ENCODE measurements at places on chromosomes 12 and 14.

- DNase-seq: peak; percentile 26
These were observed 58.6 kb downstream of the TBX3 start for GRCh38 chr12:114625294-114625851.

- no peak for DNase-seq
These were observed 49.4 kb downstream of the SLC25A47 start for GRCh38 chr14:100372357-100373048.

- DNase-seq: no peak
These were observed 8.9 kb downstream of the COX14 start for GRCh38 chr12:50120953-50121352.

DNA sequence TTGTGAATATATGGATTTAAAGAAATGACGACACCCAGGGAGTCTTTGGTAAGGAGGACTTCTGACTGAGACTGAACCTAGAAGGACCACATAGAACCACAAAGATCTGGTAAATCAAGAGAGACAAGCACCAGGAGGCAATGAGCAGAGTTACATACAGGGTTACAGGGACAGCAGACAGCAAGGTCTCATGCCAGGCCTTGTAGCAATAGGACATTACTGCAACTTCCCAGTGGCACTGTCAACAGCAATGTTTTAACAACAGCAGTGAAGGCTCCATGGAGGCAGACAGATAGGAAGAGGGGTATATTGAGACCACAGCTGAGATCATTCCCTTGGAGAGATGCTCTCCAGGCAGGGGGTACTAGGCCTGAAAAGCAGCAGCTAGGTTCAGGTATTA lies 18.5 kb downstream of the CPNE8 start:
- no peak for DNase-seq

GRCh38 chr12:112978163-112979040 lies at the start of gene OAS2:
OAS2 (plus strand) TSS chr12:112978519; CDS start chr12:112978609, 90 bp downstream.
- DNase-seq: peak; percentile 67

DNA sequence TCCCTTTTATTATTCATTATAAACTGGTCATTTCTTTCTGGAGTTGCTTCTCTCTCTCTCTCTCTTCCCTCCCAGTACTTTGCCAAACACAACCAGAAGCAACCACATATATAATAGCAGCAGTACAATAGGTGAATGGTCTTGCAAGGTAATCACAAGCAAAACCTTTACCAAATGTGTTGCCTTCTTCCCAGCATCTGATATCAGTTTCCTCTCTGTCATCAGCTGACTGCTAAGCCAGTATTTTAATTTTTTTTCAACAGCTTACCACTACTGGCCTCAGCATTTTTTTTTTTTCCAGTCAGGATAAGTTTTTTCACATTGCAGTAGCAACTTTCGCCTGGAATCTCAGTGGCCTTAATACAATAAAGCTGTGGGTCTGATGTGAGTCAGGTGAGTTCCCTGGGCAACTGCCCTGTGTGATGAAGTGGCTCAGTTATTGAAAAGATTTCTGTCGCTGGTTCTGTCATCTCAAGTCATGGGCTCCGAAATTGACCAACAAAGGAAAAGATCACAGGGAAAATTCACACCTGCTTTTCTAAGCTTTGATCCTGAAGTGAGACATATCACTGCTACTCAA lies 282.5 kb upstream of the AMIGO2 start:
- DNase-seq: no peak

DNA sequence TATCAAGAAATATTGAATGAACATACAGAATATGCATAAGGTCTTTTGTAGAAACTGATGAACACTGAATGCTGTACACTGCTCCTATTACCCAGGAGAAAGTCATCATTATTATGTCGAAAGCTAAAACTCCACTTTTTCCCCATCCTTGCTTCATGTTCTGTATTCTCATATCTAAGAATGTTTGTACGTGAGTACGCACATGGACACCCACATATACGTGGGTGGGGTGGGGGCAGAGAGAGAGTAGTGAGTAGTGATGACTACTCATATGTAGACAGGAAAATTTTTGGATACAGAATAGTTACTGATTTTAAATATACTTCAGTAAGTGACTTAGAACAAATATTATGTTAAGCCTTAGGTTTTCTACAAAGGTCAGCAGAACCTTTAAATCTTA lies 75.1 kb downstream of the FERMT2 start:
- no peak for DNase-seq

- no peak for DNase-seq
These were observed 29.3 kb downstream of the ZCRB1 start for GRCh38 chr12:42296503-42297109.

DNA sequence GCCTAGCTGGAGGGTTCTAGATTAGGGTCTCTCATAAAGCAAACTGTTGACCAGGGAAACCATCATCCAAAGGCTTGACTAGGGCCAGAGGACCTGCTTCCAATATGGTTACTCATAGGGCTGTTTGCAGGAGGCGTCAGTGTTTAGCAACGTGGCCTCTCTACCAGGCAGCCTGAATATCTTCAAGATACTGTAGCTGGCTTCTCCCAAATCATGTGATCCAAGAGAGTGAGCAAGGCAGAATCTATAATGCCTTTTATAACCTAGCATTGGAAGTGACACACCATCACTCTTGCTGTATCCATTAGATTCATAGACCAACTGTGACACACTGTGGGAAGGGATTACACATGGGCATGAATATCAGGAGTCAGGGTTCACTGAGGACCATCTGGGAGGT lies 17.3 kb downstream of the TPH2 start:
- DNase-seq: no peak

- no peak for DNase-seq
These were observed 3.8 kb downstream of the TMEM179 start for GRCh38 chr14:104600805-104601204.

Measured in AML-193 (cell line).